ENCODE measurements at places on chromosomes 7 and 10. TPM values are rescaled to one million over a fixed set of nuclear protein-coding genes. Genes with fewer than 3 reads are reported as not detected.
A peak's percentile ranks its signal among the peaks of the same experiment; 100 is the strongest.

DNA sequence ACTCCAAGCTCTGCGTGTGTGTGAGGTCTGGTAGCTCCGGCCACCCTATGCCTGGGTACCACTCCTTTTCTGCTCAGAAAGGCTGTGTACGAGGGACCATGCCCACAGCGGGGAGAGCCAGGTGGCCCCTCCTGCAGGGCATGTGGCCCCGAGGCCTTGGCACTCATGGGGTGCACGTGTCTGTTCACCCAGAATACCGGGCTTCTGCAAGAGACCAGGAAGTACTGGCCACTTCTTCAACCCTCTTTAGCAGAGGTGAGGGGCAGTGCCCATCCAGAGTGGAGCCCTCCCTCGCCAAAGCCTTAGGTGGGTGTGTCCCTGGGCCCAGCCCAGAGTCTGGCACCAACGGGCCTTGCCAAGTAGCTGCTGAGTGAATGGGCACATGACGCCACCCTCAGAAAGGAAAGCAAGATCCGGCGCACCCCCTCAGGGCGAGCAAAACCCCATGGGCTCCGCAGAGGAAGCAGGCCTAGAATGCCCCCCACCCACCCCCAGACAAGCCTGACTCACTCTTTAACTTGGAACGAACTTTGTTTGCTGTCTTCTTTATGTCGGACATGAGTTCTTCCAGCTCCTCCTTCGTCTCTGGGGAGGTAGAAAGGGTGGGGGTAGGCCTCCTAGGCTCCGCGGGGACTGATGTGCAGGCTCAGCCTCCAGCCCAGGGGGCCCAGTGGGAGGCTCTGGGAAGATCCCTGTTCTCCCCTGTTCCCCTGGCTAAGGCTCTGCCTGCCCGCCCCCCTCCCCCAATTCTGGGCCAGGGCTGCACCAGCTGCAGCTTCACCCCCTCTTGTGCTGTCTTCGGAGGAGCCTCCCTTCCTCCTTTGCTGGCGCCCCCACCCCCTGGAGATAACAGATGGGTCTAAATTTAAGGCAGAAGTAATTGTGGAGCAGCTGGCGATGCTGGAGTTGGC is 14.6 kb downstream of the STX1A start:
- peaks cover 14% of the 10 kb centered on the region for H3K36me3 ChIP-seq
- H3K4me1 ChIP-seq, result no peaks in the 10 kb centered on the region
- DNase-seq, result no peak
- no peaks in the 10 kb centered on the region for H3K27me3 ChIP-seq
- H3K4me3 ChIP-seq, result no peak overlapping the region
- no peak overlapping the region for H3K27ac ChIP-seq

DNA sequence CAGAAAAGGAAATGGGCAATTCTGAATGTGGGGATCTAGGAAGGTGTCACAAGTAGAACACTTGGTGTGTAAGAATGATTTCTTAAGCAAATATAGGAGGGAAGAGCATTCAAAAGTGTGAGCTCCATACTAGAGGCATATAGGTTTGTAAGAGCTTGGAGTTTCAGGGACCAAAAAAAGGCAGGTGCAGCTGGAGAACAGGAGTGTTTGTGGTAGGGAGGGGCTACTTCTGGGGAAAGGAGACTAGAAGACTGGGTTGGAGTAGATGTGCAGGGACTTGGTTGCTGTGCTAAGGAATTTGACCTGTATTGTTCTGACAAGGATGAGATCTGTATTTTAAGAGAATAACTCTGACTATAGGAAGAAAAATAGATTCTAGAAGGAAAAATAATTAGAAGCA is 46.4 kb downstream of the CPED1 start:
- H3K36me3 ChIP-seq, result no peaks in the 10 kb centered on the region
- DNase-seq, result no peak
- no peaks in the 10 kb centered on the region for H3K27me3 ChIP-seq
- no peaks in the 10 kb centered on the region for H3K4me1 ChIP-seq
- no peak overlapping the region for H3K27ac ChIP-seq
- no peak overlapping the region for H3K4me3 ChIP-seq

The RBP4 gene
- not detected for total RNA-seq

DNA sequence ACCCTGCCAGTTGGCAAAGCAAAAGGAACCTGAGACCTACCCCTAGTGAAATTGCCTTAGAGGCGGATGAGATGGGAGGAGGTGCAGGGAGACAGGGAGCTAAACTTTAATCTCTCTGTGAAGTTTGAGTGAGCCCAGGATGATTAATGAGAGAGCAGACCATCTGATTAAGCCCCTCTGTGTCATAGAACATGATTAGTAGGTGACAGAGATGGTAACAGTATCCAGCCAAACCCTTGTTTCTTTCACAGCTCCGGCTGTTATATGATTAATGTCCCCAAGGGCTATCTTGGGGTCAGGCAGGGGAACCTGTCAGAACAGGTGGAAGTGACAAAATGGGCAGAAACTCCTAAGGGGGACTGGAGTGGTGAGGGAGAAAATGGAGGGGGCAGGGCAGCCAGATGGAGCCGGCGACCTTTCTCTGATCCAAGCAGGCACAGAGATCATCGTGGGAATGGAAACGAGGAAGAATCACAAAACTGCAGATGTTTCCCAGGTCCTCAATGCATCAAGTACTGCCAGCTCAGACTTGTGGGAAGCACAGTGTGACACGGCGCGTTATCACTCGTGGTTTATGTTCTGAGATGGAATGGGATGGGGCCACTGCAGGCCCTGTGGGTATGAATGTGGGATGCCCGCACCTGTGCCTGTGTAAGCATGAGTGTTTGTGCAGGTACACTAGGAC is 684.2 kb downstream of the LRMDA start:
- no peaks in the 10 kb centered on the region for H3K27me3 ChIP-seq
- H3K27ac ChIP-seq, result no peak overlapping the region
- peak; percentile 11 for DNase-seq
- no peaks in the 10 kb centered on the region for H3K36me3 ChIP-seq

DNA sequence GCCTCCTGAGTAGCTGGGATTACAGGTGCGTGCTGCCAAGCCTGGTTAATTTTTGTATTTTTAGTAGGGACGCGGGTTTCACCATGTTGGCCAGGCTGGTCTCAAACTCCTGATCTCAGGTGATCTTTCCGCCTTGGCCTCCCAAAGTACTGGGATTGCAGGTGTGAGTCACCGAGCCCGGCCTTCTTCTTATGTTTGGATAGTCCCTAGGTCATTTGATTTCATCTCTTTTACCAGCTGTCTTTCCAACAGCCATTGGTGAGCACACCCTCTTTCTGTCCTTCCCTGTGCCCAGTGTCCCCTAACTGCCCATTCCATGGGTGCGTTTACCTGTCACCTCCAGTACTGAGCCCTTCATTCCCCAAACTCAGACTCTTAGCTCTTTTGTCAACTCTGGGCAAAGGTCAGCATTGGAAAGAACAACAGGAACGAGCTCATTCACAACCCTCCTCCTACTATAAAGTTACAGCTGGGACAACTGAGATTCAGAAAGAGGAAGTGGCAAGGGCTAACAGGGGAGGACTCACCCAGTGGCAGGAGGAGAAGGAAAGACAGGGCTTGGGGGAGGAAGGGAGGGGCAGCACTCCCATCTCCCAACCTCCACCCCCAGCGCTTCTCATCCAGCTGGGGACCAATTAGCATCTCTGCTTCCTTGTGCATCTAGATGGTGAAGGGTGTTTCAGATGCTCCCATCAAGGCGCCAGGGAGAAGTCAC is 5.6 kb downstream of the SSC4D start:
- no peaks in the 10 kb centered on the region for H3K27me3 ChIP-seq
- H3K27ac ChIP-seq, result no peak overlapping the region
- H3K36me3 ChIP-seq, result no peaks in the 10 kb centered on the region

GRCh38 chr7:98203261-98203963 is 7.8 kb upstream of the BHLHA15 start:
- no peaks in the 10 kb centered on the region for H3K36me3 ChIP-seq
- no peaks in the 10 kb centered on the region for H3K27me3 ChIP-seq
- H3K4me3 ChIP-seq, result no peak overlapping the region

The LRMDA gene
- 0.24 TPM for total RNA-seq

The DPYSL4 gene
- total RNA-seq, result not detected

The GLI3 gene
- 8.9 TPM for total RNA-seq

DNA sequence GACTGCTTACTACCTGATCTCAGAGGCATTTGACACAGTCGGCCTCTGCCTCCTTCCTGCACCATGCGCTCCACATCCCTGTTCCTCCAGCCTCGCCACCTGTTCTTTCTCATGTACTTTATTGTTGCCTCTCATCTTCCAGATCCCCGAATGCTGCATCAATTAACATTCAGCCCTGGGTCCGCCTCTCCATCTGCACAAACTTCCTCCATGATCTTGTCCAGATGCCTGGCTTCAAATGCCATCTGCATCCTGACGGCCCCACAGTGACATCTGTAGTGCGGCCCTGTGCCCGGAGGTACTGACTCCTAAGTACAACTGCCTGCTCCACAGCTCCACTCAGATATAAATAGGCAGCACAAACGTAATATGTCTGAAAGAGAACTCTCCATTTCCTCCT is 51.2 kb upstream of the STK17A start:
- peaks cover 12% of the 10 kb centered on the region for H3K4me1 ChIP-seq
- no peak overlapping the region for H3K4me3 ChIP-seq
- H3K27ac ChIP-seq, result no peak overlapping the region

Measured in SJCRH30 (cell line).